Omental fat pad (tissue), 4 donors: ENCODE measurements at places on chromosomes 1 and 21. TPM values are rescaled to one million over a fixed set of nuclear protein-coding genes. Genes with fewer than 3 reads are reported as not detected.

DNA sequence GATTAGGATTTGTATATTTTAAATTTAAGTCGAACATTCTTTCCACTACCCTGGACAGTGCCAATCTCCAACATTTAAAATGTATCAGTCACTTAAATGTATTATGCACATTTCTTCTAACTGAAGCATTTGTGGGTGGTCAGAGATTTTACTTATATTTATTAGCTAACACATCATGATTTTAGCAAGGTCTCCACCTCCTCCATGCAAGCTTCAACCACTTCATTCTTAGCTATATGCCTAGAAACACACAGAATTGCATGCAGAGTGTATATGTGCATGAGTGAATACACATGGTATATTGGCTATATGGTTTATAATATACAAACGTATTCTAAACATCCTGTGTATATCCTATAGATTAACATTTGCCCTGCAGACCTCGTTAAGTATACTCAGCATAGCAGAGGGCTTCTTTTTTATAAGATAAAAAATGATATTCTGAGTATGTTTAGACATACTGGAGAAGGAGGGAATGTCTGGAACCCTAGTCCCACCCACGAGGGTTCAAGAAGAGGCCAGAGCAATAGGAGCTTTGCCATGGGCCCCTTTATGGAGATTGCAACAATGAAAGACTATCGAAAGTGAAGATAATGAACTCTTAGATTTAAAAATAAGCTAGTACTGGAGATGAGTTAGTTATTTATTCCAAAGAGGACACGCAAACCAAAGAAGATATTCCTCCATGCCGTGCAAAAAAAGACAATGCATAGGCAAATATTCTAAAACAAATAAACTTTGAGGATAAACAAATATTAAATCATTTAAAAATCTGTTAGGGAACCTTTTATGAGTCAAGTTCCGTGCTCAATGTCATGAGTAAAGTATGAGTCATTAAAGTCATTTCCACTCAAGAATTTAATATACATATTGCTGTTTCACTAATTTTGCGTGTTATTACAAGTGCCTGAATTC lies 480.4 kb downstream of the SIPA1L2 start:
- DNase-seq = no peak

GRCh38 chr21:42162831-42163510 lies 56.0 kb upstream of the ABCG1 start:
- DNase-seq = no peak

GRCh38 chr1:225548140-225548857 lies 104.6 kb downstream of the ENAH start:
- DNase-seq = no peak

- DNase-seq = no peak
Measured at GRCh38 chr1:41508290-41508689, 23.8 kb upstream of the EDN2 start.

DNA sequence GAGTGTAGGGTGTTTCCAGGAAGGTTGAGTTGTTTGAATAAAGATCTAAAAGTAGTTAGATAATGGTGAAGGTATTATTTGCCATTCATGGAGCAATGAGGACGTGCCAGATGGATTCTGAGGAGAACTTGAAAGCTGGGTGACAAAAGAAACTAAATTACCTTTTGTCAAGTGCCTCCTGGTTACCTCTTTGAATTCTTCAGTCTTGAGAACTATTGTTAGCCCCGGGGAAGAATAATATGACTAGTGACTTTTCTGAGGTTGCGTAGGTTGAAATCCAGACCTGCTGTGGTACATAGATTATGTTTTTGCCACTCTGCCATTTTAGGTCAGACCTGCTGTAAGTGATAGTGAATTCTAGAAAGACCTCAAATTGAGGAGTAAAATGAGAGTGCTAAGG lies 11.5 kb downstream of the LAMC1 start:
- DNase-seq = no peak

The ESRRG gene
- 0.32 TPM for total RNA-seq

The SMCP gene
- not detected for total RNA-seq
